Lung microvascular endothelial cell (primary cell): ENCODE measurements at places on chromosomes 11 and 22. TPM values are rescaled to one million over a fixed set of nuclear protein-coding genes. Genes with fewer than 3 reads are reported as not detected.
A peak's percentile ranks its signal among the peaks of the same experiment; 100 is the strongest.

GRCh38 chr11:59463190-59463641 lies 6.5 kb downstream of the OR4D6 start:
- DNase-seq: peak; percentile 29

- no peak for DNase-seq
Measured at GRCh38 chr11:102196816-102197215, 86.6 kb downstream of the YAP1 start.

DNA sequence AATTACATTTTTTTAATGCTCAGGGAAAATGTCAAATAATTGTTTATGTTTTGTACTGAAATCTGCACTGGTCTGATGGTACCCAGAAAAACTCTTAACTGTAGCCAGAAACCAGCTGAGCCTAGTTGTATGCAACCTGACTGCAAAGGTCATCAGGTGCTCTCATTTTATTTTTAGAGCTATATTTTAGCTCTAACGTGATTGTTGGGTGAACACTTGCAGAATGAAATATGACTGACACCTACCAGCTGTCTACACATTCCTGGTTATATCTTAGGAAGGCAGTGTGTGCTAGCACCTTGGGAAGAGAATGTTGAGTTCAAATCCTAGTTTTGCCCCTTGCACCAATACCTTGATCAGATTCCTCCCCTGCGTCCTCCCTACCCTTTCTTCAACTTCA lies 23.6 kb downstream of the PTPRJ start:
- no peak for DNase-seq

DNA sequence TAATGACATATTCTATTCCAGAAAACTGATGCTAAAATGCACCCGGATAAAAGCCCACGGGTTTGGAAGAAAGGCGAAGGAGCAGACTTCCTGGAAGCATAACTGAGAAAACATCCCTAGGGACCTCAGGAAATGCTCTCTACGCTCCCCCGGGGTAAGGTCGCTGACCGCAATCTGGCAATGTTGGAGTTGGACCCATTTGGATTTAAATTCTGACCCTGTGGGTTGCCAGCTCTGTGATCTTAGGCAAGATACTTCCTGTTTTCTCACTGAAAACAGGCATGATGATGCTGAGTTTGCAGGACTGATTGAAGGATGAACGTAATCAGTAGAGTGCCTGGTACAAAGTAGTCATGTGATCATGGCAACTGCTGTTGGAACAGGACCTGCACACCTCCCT lies 1054.0 kb downstream of the NTM start:
- peak; percentile 17 for DNase-seq

DNA sequence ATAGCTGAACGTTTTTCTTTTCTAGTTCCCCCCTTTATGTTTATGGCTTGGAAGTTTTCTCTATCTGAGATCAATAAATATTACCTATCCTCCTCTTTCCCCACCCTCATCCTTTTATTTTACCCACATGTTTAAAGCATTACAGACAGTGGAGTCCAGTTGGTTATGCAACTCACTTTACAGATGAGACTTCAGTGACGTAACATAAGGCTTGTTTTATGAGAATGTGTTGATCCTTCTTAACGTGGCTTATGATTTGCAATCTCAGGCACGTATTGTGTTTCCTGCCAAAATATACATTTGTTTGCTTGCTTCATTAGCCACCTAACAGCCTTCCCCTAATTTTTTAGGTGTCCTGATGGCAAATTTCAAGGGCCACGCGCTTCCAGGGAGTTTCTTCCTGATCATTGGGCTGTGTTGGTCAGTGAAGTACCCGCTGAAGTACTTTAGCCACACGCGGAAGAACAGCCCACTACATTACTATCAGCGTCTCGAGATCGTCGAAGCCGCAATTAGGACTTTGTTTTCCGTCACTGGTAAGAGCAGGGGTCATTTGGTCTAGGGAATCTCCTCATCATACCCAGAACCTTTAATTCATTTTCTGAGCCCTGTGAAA lies 36.6 kb downstream of the TMEM45B start:
- DNase-seq: no peak

- DNase-seq: no peak
Measured at GRCh38 chr11:84721561-84721961, 905.6 kb downstream of the DLG2 start.

DNA sequence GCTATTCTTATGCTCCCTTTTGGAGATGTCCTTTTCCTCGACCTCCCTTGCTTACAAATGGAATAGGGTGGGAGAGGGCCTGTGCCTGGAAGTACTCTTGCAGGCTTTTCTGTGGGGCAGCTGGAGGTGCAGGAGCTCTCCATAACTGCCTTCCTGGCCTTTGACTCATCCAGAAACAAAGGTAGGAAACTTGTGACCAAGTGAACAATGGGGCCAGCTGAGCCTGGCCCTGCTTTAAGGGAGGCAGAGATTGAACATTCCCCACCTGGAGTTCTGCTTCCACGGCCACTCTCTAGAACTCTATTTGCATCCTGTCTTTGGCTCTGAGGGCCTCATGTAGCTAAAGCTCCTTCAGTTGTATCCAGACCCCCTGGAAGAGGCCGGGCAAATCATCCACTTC lies 5.1 kb upstream of the LYVE1 start:
- DNase-seq: peak; percentile 51

- DNase-seq: no peak
Measured at GRCh38 chr11:75402002-75402773, 2.9 kb downstream of the RPS3 start.

GRCh38 chr11:2708151-2708581 lies 8.4 kb upstream of the KCNQ1OT1 start:
- DNase-seq: no peak

GRCh38 chr11:2313051-2313951 lies 11.5 kb downstream of the TSPAN32 start:
- no peak for DNase-seq

Gene APOC3
- not detected in 2 replicates for total RNA-seq

Gene UPK3A
- not detected in 2 replicates for total RNA-seq

Gene APOL5
- total RNA-seq: not detected in 2 replicates
